ENCODE measurements at places on chromosomes 1 and 21.

DNA sequence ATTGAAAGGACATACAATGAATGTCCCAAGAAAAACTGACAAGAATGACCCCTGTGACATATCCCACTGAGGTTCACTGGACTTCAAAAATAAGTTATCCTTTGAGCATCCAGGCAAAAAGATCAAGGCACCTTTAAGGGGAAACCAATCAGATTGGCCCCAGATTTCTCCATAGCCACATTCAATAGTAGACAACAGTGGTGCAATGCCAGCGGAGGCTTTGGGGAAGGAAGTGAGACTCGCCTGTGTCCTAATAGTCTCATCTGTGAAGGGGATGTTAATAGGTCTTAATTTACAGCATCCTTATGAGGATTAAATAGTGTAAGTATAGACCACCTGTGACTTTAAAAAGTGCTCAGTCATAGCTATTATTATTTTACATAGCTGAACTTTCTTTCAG lies 21.5 kb downstream of the RPL5 start:
- DNase-seq = no peak

- no peak for DNase-seq
These were observed 170.5 kb downstream of the PTPRU start for GRCh38 chr1:29406814-29407213.

DNA sequence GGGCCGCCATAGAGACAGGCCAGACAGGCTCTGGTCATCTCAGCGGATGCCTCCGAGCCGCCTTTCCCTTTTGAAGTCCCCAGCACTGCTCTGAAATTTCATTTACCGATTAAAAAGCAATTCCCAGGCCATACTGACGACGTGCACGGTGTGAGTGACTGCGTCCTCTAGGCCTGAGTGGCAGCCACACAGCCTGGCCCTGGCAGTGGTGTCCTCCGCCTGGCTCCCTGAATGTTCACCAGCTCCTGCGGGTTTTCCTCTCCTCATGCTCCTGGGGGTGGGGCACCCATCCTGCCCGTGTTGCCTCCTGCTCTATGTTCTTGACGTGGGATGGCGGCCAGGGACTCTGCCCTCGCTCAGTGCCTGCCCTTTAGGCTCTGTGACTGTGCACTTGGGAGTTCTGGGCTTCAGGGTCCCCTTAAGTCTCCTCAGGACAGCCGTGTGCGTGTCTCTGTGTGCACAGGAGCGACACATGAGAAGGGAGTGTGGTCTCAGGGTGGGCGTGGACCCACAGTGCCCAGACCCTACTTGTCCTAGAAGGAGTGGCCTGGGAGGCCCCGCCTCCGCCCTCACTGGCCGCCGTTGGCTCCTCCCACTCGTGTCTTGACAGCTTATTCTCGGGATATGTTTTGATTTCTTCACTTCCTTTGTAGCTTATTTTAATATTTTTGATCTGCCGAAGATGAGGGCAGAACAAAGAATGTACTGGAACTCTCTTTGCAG lies 3.6 kb downstream of the SKI start:
- peak; percentile 82 for DNase-seq

GRCh38 chr1:154583773-154584172 lies 16.2 kb downstream of the CHRNB2 start:
- no peak for DNase-seq

GRCh38 chr1:230568676-230569075 lies 73.6 kb upstream of the COG2 start:
- DNase-seq = no peak

GRCh38 chr1:110626889-110627288 lies 20.7 kb upstream of the KCNA2 start:
- DNase-seq = no peak

- no peak for DNase-seq
These were observed 38.8 kb downstream of the DIPK1A start for GRCh38 chr1:92922356-92923035.

- no peak for DNase-seq
These were observed 66.3 kb upstream of the PRDX6 start for GRCh38 chr1:173410794-173411236.
